MM.1S (cell line): ENCODE measurements at places on chromosomes 4 and X.

DNA sequence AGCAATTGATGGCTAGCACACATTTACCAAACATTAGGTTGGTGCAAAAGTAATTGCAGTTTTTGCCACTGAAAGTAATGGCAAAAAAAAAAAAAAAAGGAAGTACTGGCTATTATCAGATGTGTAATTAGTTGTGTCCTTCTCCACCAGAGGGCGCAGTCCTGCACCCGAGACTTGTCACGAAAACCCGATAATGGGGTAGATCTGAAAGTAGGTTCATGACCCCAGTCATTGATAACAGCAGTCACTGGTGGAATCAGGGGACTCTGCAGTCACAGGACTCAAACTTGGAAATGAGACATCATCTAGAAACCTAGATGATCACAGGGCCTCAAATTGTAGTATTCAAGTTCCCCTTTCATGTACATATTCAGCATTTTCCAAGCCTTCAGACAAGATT, 13.1 kb upstream of the ACOT9 start:
- no peak overlapping the region for H3K27ac ChIP-seq
- H3K36me3 ChIP-seq, result no peaks in the 10 kb centered on the region
- no peak overlapping the region for H3K4me3 ChIP-seq

DNA sequence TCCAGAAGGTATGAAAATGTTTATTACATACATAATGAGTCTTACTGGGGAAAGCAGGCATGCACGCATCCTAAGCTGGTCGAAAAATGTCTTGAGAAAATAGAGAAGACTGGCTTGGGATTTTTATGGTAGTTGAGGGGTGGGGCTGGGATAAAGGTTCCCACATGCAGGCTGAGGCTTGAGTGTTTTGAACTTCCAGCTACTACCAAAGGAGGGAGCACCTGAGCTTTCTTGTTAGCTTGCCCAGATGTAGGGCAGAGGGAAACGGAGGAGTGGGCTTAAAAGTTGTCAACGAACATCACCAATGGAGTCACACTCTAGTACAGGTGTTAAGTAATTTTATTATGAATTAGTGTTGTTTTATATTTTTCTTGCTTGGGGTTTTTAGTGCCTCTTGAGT, 39.6 kb upstream of the SRPX start:
- DNase-seq, result no peak
- no peaks in the 10 kb centered on the region for H3K27me3 ChIP-seq
- no peak overlapping the region for H3K4me3 ChIP-seq
- H3K36me3 ChIP-seq, result no peaks in the 10 kb centered on the region
- no peaks in the 10 kb centered on the region for H3K4me1 ChIP-seq

- no peaks in the 10 kb centered on the region for H3K27me3 ChIP-seq
- no peak overlapping the region for H3K4me3 ChIP-seq
Observed at GRCh38 chrX:11558972-11559371, 106.7 kb downstream of the ARHGAP6 start.

GRCh38 chrX:47587906-47588735, 5.9 kb downstream of the TIMP1 start:
- H3K4me1 ChIP-seq, result no peaks in the 10 kb centered on the region
- H3K27me3 ChIP-seq, result no peaks in the 10 kb centered on the region
- H3K36me3 ChIP-seq, result no peaks in the 10 kb centered on the region
- H3K27ac ChIP-seq, result no peak overlapping the region

DNA sequence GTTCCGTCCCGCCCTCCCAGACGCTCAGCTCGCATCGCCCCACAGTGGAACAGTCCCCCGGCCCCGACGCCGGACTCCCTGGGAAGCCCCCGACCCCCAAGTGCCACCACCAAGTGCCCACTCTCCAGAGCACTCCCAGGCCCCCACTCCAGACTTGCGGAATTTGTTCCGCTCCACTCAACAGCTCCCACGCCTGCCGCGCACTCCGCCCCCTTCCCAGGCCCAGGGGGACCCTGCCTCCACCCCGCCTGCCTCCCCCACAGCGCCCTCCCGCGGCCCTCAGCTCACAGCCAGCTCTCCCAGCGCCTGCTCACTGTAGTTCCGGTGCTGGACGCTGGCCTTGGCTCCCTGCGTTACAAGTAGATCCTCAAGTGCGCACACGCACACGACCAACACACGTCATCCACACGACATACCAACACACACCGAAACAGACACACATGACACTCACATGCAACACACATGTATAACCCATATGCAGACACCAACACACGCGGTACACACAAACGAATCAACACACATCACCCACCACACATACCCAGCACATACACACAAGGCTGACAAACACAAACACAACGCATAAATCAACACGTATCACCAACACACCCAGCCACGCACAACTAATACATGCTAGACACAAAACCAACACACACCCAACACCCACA, 8.0 kb downstream of the MSX1 start:
- no peak overlapping the region for H3K4me3 ChIP-seq
- no peak overlapping the region for H3K27ac ChIP-seq
- H3K4me1 ChIP-seq, result no peaks in the 10 kb centered on the region
- DNase-seq, result no peak
- peaks cover 72% of the 10 kb centered on the region for H3K27me3 ChIP-seq

DNA sequence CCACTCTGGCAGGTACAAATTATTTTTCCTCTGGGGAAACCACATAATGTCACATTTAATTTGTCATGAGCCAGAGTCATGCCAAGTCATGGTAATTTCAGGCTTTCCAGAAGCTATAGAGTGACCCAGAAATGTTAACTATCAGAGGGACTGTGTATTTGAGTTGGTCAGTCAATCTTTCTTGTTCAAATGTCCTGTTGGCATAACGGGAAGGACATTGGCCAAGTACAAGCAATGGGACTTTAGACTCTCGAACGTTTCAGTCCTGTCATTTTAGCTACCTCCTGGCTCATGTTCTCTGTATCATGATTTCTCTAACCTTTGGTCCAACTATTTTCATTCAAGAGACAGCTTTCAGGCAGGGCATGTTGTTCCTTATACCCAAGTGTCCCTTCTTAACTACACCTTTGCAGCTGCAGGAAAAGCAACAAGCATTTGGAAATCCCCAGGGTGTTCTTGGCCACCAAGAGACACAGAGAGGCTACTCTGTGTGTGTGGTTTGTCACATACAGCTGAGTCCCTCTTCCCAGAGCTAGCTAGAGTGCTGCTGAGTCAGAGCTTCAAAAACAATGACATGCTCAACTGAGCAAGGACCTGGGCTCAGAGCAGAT, 142.6 kb downstream of the EGF start:
- H3K27ac ChIP-seq, result peak overlapping the region; percentile 73; the same call in 1 of the 2 replicates
- DNase-seq, result peak; percentile 91
- no peaks in the 10 kb centered on the region for H3K36me3 ChIP-seq
- no peaks in the 10 kb centered on the region for H3K27me3 ChIP-seq
- H3K4me1 ChIP-seq, result peaks cover 43% of the 10 kb centered on the region
- peak overlapping the region; percentile 35; the same call in 1 of the 2 replicates for H3K4me3 ChIP-seq

DNA sequence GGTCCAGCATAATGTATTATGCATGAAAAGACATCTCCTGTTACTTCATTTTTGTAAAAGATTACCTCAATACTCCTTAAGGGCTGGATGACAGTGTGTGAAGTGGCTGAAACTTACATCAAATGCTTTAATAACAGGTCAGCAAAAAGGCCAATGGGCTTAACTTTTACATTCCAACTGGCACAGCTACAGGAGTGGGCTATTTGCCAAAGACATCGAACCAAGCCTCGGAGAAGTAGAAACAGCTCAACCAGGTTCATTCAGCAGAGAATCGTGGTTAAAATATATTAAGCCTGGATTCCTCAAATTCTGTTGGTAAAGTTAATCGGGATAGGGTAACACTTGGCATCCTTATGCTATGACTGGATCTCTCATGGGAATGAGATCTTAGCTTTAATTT, 639.7 kb downstream of the TRIML1 start:
- no peak overlapping the region for H3K27ac ChIP-seq
- H3K36me3 ChIP-seq, result no peaks in the 10 kb centered on the region
- no peak for DNase-seq
- H3K27me3 ChIP-seq, result no peaks in the 10 kb centered on the region
- no peaks in the 10 kb centered on the region for H3K4me1 ChIP-seq
